ENCODE measurements at places on chromosomes 6 and 20.

DNA sequence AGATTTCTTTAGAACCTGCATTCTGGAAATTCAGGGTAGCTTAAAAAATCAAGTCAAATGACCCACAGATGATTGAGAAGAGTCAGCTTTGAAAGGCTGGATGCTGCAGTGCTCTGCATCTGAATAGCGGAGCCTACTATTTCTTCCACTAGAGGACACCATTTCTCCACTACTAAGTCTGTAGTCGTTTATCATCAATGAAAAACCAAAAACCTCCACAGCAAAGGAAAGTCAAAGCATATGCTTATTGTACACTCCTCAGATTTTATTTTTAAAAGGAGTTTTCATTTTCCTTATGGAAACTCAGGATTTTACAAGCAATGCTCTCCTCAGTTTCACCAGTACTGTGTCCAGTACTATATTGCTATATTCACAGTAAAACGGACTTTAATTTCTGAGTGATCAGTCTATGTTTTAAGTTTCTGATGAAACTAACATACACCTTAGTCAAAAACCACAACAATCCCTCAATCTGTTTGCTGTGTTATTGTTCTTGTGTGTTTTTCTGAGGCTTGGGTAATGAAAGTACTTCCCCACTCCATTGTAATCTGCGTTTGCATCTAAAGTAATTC lies 50.5 kb upstream of the ENPP5 start:
- no peak for DNase-seq

GRCh38 chr6:125188037-125188436 lies 34.5 kb downstream of the TPD52L1 start:
- DNase-seq: no peak

GRCh38 chr6:41757271-41757670 lies 10.1 kb upstream of the PGC start:
- no peak for DNase-seq

- DNase-seq: peak; percentile 64
Measured at GRCh38 chr20:51497542-51498467, 44.7 kb downstream of the NFATC2 start.

- no peak for DNase-seq
Measured at GRCh38 chr6:108820006-108820405, 28.2 kb upstream of the ARMC2 start.

DNA sequence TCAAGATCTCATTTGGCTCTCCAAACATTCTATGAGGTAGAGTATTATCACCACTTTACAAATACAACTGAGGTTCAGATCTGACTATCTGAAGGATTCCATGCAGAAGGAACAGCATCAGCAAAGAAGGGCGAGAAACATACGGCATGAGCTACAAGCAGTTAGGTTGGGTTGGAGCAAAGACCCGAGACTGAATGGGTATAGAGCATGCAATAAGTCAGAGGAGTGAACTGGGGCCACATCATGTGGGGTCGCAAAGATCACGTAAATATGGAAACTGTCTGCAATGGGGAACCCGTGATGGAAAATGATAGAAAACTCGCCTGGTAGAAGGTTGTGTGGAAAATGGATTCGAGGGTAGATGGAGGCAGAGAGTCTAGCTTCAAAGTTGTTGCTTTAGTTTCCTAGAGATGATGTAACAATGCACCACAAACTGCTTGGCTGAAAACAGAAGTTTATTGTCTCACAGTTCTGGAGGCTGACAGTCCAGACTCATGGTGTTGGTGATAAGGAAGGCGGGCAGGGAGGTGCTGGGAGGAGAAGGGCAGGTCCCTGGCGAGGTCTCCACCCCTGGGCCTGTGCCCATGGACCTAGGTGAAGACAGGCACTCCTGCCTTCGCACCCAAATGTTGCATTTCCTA lies 44.3 kb upstream of the BCLAF1 start:
- DNase-seq: no peak

DNA sequence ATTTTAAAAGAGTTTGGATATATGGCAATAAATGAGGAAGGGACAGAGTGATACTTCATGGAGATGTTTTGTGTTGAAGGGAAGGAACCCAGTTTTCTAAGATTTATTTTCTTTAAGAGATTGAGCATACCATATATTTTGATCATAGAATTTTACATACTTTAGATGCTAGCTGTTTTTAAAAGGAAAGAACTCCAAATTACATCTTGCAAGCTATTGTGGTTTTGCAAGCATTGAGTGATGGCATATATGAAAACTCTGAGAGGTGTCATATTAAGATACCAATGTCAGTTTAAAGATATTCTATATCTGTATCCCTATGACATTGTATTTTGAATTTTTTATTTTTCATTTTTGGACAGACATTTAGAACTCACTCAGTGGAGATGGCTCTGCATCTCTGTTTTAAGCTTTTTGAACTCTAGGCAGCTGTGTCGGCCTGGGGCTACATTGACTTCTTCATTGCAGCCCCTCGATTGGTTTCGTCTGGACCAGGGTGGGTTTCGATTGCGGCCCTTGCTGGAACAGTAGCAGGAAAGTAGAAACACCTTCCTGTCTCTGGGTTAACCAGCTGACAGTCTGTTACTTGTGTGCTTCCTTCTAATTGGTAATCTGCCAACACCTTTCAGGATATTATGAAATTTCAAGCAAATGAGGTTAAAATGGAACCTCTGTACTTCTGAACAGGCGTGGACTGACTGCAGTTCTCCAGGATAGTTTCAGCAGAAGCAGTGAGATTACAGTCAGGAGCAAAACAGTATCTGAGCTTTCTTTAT lies 14.0 kb downstream of the IGF2R start:
- no peak for DNase-seq

DNA sequence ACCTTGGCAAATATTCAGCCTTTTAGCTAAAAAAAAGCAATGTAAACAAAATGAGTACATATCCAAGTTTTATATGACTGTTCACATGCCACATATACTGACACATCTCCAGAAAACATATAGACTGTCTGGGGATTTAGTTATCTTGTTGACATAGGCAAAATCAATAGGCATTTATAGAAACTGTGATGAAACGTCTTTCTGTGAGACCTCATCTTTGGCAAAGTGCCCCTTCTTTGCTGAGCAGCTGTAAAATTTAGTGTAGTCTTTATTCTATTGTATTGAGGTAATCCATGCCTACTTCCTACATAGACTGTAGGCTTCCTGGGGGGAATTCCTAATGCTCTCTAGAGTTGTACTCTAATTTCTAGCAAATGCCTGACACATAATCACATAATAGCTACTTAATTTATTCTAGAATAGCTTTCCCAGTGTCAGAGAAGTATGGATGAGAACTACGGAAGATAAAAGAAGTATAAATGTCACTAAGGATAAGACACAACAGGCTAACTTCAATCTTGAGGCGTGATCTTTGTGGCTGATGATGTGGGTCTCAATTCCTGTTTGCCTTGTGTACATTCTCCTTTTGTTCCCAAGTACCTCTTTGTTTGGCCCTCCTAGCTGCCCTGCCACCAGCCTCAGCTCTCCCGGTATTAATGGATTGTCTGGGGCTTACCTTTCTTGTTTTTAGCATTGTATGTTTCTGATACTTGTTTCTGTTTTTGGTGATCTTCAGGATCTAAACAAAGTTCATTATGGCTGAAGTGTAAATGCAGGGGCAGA lies 30.6 kb downstream of the PTCHD4 start:
- no peak for DNase-seq

DNA sequence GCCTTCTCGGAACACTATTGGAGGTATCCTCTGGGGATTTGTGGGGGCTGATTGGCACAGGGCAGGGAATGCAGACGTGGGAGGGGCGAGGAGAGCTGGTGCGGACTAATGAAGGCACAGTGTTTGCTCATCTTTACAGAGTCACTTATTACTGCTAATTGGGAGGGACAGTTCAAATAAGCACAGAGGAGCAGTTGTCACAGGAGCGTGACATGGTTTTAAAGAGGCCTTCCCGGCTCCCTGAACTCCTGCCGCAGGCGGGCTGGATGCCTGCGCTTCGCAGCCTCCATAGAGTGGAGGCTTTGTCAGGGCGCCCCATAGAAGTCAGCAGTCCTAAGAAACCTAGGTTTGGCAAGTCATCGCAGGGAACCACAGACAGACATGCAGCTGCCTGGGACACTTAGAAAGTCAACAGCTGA lies 149.6 kb downstream of the LINC00237 start:
- DNase-seq: no peak

GRCh38 chr20:49444553-49444990 lies 37.9 kb downstream of the KCNB1 start:
- no peak for DNase-seq

DNA sequence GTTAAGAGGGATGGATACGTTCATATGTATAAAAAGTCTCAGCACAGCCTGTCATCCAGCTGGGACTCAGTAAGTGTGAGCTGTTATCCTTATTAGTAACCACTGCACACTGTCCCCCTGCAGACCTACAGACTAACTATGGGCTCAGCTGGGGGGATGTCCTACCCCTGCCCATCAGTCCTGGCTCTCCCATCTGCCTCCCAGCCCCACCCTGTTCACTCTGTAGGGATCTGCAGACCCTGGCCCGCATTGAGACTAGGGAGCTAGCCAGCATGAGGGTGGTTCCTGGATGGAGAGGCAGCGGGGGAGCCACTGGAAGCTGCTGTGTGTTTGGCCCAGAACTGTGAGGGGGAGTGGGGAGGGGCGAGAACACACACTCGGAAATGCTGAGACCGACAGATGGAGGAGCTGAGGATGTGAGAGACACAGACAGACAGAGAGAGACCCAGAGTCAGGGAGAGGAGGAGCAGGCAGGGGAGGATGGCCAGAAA lies 17.1 kb downstream of the XKR7 start:
- no peak for DNase-seq

DNA sequence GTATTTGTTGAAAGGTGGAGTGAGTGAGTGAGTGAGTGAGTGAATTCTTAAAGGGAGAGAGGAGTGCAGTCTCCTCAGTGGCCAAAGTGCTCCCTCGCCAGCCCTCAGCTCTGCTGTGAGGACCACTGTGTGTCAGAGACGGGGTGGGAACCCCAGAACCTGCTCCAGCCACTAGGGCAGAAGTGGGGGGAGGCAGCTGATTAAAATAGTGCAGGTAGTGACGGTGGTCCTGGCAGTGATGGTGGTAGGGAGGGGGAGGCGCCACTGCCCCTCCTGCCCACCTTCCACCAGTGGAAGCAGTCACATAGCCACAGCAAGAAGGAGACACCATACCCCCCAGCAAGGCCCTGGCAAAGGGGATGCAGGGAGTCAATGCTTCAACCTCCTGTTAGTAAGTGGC lies 133.5 kb downstream of the PHACTR3 start:
- no peak for DNase-seq

- no peak for DNase-seq
Measured at GRCh38 chr20:64100566-64100888, 6.8 kb downstream of the NPBWR2 start.

- no peak for DNase-seq
Measured at GRCh38 chr6:107832151-107833056, 8.3 kb upstream of the SCML4 start.

- DNase-seq: no peak
Measured at GRCh38 chr6:158474961-158475343, 84.9 kb upstream of the TMEM181 start.

DNA sequence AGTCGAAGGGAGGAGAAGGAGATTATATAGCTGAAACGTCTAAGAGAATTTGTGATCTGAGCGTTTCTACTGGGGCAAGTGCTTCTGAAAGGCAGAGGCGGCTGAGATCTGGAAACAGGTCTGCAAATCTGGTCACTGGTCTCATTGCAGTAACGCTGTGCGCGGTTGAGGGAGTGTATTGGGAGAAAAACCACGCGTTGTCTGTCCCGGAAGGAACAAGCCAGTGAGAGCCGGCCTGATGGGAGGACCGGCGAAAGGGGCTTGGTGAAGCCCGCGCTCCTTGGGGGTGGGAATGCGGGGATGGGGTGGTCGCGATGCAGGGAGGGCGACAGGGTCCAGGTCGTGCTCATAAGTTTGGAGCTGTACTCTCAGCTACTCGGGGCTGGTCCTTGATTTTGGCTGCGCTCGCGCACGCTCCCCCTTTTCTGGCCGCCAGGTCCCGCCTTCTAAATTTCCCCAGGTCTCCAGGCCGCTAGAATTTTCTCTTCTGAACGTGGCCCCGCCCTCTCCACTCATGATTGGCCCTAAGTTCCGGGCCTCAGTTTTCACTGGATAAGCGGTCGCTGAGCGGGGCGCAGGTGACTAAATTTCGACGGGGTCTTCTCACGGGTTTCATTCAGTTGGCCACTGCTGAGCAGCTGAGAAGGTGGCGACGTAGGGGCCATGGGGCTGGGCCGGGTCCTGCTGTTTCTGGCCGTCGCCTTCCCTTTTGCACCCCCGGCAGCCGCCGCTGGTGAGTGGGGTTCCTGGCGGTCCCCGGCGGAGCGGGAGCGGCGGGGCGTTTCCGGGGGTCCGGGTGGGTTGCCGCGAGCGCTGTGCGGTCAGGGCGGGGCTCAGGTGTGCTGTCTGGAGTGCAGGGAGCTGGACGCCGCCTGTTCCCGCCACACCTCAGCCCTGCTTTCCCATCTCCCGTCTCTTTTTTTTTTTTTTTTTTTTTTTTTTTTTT lies at the start of gene MICB:
Gene MICB (plus strand): TSS at position 615 of the 946 bp plus-strand sequence. CDS start 49 bp downstream, at position 664.
- peak; percentile 88 for DNase-seq

DNA sequence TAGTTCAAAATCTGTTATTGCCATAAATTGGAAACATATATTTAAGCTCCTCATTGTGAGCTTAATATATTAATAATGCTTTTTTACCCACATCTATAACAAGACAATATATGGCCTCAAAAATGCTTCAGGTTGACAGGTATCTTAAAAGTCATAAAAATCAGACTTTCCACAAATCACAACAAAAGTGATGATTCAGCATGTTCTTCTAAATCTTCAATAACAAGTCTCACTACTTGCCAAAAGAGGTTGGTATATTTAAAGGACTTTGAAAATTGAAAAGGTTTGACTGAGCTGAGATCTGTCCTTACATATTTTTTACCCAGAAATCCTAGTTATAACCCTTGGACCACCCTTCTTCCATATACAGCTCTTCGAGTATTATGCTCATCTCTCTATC lies 41.7 kb downstream of the ASCC3 start:
- no peak for DNase-seq

DNA sequence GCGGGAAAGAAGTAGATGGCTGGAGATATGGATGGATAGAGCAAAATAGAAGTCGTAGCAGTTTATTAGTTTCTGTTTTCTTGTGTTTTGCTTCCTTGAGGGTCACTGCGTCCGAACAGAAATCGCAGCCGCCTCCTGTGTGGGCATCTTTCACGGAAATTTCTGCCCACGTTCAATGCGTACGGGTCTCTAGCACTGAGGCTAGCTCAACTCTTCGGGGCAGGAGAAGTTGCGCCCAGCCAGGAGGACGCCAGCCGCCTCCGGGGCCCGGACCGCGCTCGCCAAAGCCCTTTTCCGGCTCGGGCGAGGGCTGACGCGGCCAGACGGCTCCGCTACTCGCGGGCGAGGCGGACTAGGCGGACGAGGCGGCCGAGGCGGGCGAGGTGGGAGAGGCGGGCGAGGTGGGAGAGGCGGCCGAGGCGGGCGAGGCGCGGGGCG lies 814 bp downstream of the TFAP2B start:
- DNase-seq: no peak

GRCh38 chr6:166950443-166950821 lies 5.9 kb downstream of the RNASET2 start:
- DNase-seq: peak; percentile 2

- DNase-seq: peak; percentile 80
Measured at GRCh38 chr6:3990692-3991491, 88.0 kb downstream of the FAM217A start.

GRCh38 chr20:49482621-49483017 lies at the start of gene KCNB1:
Gene KCNB1, minus strand, starts transcription at chr20:49482668. Its CDS starts 188 bp downstream, at chr20:49482480.
- peak; percentile 62 for DNase-seq

GRCh38 chr20:40050596-40050995 lies 638.4 kb downstream of the MAFB start:
- DNase-seq: no peak

GRCh38 chr20:57785061-57785460 lies 75.2 kb upstream of the PMEPA1 start:
- DNase-seq: no peak

GRCh38 chr6:130239755-130240154 lies 17.0 kb upstream of the SAMD3 start:
- no peak for DNase-seq

- no peak for DNase-seq
Measured at GRCh38 chr20:46770330-46771194, 61.1 kb downstream of the SLC2A10 start.

Data from activated naive CD8-positive, alpha-beta T cell treated with anti-CD3 and anti-CD28 coated beads, Interleukin-2, amount 50 U/mL, for 24 hours (primary cell).